ENCODE measurements at places on chromosomes 7 and 10.

GRCh38 chr10:113095419-113096127, 145.5 kb downstream of the TCF7L2 start:
- DNase-seq = no peak

GRCh38 chr10:95328013-95328412, 37.2 kb upstream of the PDLIM1 start:
- DNase-seq = no peak

GRCh38 chr7:69699931-69700330, 101.7 kb downstream of the AUTS2 start:
- DNase-seq = no peak

- DNase-seq = no peak
Observed at GRCh38 chr7:143049362-143049761, 2.8 kb upstream of the OR6V1 start.

DNA sequence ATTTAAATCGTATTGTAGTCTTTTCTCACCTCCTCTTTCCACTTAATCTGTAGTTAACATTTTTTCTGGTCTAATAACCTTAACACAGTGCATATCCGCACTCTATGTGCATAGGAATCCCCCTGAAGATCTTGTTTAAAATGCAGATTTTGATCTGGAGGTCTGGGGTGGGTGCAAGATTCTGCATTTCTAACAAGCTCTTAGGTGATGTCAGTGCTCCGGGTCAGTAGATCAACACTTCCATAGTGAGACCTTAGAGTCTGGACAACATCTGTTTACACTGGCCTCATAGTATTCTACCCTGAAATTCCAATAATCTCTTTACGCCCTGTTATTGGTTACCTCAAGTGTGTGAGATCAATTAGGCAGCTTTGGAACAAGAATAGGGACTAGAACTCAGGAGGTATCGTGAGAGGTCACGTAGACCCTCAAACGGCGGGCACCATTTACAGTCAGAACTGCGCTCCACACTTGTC, 434 bp upstream of the PLEKHA8 start:
- no peak for DNase-seq

- no peak for DNase-seq
Observed at GRCh38 chr7:53326634-53327033, 291.2 kb downstream of the POM121L12 start.

DNA sequence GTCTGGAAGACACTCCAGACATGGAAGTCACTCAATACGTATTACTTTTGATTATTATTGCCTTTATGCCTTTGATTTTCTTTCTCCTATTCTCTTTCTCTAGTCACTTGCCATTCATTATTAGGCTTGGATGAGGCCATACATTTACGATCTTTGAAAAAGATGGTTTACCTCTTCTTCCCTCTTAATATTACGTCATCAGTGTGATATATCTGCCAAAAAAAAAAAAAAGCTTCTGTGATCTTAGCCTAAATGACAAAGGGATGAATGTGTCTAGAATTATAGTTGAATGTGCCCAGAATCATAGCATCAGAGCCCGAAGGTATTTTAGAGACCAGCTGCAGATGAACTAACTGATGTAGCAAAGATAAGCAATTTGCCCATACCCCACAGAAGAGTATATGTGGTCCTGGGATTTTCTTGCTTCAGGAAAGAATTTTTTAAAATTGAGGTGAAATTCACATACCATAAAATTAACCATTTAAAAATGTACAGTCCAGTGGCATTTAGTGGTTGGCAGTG, 73.9 kb downstream of the HHEX start:
- DNase-seq = no peak

- DNase-seq = no peak
Observed at GRCh38 chr7:3588341-3588740, 287.3 kb downstream of the SDK1 start.

GRCh38 chr7:2904202-2904601, 60.1 kb upstream of the GNA12 start:
- no peak for DNase-seq

DNA sequence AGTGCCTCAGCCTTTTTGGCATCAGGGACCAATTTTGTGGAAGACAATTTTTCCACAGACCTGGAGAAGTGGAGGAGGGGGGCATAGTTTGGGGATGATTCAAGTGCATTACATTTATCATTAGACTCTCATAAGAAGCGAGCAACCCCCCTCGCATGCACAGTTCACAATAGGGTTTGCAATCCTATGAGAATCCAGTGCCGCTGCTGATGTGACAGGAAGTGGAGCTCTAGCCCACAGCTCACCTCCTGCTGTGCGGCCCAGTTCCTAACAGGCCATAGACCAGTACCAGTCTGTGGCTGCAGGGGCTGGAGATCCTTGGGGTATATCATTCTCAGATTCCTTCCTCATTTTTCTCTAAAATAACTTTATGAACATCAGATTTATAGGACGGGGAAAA, 50.8 kb downstream of the ATAD1 start:
- no peak for DNase-seq

- no peak for DNase-seq
Observed at GRCh38 chr7:31734456-31734855, 47.4 kb downstream of the PPP1R17 start.

DNA sequence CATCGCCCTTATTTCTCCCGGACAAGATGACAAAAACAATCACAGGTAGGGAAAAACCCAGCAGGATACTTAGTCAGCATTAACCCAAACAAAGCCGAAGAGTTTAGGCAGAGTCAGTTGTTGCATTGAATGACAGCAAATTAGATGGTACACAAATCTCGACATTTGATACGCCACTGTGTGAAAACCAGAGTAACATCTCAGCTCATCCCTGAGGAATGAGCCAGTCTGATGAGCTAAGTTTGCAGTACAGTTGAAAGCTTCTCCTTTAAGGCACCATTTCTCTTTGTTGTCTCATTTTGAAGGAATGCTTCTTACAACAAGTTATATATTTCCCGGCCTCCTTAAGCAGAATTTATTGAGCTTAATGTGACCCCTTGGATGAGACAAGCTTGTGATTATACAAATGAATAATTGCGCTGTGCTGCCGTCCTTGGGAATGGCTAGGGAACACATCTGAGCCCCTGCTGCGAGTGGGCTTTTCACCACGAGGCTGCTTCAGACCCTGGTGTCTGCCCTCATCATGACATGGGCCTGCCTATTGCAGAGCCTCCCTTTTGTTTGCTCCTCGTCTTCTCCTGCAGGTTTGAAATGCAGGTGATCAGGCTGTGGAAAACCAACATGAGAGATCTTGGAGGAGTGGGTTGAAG, 137.3 kb downstream of the CELF2 start:
- DNase-seq = no peak

DNA sequence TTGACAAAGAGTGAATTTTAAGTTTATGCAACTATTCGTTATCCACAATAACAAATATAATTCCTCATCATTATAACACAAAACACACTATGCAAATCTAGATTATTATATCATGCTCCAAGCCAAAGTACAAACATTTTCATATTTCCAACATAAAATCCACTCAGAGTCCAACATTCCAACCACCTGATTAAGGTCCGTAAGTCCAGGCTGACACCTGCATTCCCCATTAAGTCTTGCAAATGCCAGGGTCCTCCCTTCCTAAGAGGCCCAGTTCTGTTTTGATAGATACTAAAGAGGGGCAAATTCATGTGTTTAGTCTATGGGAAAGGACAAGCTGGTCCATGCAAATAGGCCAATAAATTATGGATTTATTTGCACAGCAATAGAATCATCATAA, 206.1 kb downstream of the POU6F2 start:
- no peak for DNase-seq

DNA sequence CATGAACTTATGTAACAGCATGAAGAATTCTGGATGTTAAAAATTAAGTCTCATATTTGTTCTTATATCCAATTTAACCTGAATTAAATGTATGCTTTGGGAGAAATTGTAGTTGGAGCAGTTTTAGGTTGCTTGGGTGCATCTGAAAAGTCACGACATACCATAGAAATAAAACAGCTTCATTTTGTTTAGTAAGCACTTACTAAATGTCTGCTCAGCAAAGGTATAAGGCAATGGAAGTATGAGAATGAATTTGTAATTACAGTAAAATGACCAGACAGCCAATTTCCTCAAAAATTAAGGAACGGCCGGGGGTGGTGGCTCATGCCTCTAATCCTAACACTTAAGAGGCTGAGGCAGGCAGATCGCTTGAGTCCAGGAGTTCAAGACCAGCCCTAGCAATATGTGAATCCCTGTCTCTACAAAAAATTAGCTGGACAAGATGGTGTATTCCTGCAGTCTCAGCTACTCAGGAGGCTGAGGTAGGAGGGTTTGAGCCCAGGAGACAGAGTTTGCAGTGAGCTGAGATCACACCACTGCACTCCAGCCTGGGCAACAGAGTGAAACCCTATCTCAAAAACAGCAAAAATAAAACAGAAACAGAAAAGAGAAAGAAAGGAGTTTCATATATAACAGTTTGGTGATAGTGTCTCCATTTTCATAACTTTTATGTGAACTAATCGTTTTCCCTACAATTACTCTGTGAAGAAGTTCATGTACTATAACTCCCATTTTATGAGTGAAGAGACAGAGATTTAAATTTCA, 47.2 kb upstream of the KLF6 start:
- no peak for DNase-seq

- DNase-seq = no peak
Observed at GRCh38 chr7:22663721-22664120, 63.3 kb upstream of the IL6 start.

DNA sequence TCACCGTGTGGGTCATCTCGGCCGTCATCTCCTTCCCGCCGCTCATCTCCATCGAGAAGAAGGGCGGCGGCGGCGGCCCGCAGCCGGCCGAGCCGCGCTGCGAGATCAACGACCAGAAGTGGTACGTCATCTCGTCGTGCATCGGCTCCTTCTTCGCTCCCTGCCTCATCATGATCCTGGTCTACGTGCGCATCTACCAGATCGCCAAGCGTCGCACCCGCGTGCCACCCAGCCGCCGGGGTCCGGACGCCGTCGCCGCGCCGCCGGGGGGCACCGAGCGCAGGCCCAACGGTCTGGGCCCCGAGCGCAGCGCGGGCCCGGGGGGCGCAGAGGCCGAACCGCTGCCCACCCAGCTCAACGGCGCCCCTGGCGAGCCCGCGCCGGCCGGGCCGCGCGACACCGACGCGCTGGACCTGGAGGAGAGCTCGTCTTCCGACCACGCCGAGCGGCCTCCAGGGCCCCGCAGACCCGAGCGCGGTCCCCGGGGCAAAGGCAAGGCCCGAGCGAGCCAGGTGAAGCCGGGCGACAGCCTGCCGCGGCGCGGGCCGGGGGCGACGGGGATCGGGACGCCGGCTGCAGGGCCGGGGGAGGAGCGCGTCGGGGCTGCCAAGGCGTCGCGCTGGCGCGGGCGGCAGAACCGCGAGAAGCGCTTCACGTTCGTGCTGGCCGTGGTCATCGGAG, 1.8 kb downstream of the ADRA2A start:
- DNase-seq = no peak

- no peak for DNase-seq
Observed at GRCh38 chr7:148148456-148148855, 442.1 kb upstream of the C7orf33 start.

DNA sequence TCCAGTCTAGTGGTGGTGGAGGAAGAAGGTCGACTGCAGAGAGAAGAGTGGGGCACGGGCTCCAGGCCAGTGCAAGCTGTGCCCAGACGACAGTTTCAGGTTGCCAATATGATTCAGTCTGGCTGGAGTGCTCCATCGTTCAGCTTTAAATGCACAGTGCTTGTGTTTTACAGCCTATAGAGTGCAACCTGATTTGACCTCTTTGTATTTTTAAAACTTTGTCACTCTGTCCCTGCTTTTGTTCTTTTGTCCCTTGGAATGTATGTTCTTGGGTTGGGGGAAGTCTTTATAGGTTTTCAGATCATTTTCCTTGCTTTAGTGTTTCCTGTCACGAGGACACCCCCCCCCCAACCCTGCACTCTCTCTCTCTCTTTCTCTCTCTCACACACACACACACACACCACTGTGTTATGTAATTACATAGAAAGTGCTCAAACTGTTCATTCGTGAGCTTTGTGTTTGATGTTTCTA, 198.0 kb downstream of the CAMK1D start:
- DNase-seq = no peak

DNA sequence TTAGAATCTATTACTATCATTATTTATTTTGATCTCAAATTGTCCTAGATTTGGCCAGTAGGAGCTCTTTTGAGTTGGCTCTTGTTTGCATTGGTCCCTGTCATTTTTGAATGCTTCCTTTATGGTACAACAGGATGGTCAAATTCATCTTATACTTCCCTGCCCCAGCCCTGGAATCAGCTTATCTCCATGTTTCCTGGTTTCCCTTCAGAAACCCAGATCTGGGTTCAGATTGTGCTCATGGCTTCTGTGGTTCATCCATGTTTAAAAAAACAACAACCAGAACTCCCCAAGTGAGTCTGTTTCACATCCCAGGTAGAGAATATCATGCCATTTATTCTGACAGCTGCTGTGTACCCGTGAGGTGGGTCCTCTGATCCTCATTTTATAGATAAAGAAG, 10.6 kb downstream of the ZFYVE27 start:
- no peak for DNase-seq

- DNase-seq = no peak
Observed at GRCh38 chr10:24849501-24850299, 102.7 kb downstream of the PRTFDC1 start.

- DNase-seq = peak; percentile 81
Observed at GRCh38 chr7:69597278-69598076, 798 bp upstream of the AUTS2 start.

- DNase-seq = no peak
Observed at GRCh38 chr7:137254766-137255165, 88.8 kb downstream of the PTN start.

DNA sequence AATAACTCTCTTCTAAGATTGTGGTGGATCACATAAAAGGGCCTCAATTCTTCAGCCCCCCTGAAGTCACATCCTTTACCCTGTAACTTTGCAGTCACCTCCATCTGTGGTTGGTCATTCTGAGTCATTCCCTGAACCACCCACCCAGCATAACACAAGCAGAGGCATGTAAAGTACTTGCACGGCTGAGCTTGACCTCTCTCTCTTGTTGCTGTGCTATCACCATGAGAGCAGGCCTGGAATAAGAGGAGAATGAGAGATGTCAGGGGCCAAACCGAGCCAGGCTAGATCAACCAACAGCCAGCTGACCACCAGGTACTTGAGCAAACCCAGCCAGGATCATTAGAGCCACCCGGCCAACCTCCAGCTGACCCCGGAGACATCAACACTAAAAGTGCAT, 13.5 kb upstream of the STK17A start:
- no peak for DNase-seq

DNA sequence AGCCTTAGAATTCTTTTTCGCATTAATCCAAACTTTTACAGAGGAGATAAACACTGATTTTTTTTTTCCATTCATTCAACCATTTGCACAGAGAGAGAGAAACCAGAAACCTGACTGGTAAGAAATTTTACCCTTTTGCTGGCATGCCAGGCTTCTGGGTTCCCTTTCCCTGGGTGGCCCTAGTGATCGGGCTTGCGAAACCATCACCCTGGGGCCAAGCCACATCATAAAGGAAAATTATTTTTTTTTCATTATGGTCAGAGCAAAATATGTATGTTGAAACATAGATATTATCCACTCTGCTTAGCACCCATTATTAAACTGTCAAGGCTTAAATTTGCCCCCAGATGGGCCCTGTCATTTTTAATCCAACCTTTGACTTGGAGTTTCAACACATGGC, 55.4 kb upstream of the INHBA start:
- no peak for DNase-seq

GRCh38 chr10:63300801-63301200, 165.0 kb downstream of the JMJD1C start:
- no peak for DNase-seq

- DNase-seq = no peak
Observed at GRCh38 chr7:131909151-131909768, 352.8 kb upstream of the PODXL start.

All from left forelimb (tissue), 1 donor.